ENCODE measurements at places on chromosomes 5 and 9.

DNA sequence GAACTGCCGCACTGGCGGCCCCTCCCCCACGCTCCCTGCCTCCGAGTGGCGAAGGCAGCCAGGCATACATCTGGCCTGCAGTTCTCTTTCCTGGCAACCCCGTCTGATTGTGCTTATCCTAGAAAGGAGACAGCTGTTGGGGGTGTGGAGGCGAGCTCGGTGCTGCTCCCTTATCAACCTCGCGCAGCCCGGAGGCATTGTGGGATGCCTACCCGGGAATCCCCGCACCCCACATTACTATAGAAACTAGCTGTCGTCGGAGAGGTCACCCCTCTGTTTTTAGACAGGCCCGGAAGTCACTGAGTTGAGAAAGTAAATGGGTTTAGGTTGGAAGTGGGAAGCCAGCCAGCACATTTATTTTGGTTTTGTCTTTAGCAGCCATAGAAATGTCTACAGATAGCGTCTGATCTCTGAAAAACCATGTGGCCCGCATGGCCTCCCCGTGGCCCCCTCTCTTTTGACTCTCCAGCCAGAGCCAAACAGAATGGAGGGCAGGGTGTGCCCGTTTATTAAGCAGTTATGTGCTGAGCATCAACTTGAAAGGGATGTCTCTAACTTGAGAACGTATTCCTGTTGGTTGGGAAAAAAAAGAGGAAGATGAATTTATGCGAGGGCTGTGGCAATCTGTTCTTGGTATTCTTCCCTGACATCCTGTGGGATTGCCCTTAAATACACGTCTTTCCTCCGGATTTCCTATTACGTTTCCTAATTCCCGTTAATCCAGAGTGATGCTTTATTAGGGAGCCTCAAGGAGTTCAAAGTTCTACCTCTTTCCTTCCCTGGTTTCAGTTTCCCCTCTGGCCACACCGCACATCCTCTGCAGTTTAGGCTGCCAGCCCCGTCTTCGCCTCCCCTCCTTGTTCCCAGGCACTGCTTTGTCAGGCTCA lies 3.9 kb downstream of the STC2 start:
- no peak for DNase-seq

- no peak for DNase-seq
Measured at GRCh38 chr9:133067813-133068212, 6.0 kb downstream of the CEL start.

- DNase-seq, result no peak
Measured at GRCh38 chr9:109270971-109271925, 49.6 kb downstream of the EPB41L4B start.

GRCh38 chr5:79932510-79933504 lies 58.3 kb downstream of the MTX3 start:
- DNase-seq, result no peak

DNA sequence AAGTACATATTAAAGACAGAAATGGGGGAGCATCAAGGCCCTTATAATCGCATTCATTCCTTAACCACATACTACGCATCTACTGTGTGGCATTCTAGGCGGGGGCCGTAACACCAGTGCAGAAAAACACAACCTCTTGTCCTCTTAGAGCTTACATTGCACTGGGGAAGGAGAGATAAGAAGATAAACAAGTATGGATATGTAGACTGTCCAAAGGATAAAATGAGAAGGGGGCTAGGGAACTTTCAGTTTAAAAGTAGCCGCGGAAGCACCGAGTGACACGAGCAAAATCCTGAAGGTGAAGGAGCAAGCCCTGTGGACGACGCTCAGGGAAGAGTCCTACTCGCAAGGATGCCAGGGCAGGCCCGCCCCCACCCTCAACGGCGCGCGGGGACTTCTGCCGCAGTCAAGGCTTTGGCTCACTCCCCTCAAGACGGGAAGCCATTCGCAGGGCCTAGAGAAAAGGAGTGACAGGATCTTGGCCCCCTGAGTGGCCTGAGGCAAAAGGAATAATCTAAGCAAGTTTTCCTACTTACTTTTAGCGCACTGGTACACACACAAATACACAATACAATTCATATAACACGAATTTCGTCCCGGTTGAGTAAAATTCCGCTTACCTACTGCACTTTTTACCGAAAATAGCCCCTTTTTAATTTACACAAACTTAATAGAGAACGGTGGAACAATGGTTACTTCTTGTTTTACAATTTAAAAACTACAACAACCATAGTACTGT lies 1.3 kb upstream of the NIPBL start:
- peak; percentile 46 for DNase-seq

DNA sequence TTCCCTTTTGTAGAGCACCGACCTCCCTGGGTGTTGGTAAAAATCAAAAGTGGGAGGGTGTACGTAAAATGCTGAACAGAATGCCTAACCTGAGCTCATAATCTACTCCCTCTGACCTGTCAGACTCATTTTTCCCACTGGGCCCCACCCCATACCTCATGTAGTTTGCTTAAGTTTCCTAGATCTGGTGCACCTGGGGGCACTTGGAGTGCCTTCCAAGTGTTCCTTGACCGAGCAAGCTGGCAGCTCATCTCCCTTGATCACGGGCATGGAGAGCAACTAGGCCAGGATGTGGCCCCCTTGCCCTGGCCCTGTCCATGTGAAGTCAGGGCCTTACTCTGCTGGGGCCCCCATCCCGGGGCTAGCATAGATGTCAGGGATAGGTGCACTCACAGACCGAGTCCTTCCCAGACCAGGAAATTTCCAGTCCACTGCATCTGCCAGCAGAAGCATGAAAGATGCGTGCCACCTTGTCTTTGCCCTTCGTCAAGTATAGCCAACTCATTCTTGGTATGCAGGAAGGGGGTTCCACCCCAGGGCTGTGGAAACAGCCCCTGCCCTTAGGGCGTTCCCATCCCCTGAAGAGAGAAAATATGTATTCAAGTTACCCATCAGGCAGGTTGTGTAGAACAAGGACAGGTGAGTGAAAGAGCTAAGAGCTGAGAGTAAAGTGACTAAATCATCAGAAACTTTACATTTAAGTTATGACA lies 41.9 kb downstream of the SLC22A5 start:
- DNase-seq, result no peak

All from effector CD4-positive, alpha-beta T cell (primary cell).